ENCODE measurements at places on chromosomes 3 and 15.

DNA sequence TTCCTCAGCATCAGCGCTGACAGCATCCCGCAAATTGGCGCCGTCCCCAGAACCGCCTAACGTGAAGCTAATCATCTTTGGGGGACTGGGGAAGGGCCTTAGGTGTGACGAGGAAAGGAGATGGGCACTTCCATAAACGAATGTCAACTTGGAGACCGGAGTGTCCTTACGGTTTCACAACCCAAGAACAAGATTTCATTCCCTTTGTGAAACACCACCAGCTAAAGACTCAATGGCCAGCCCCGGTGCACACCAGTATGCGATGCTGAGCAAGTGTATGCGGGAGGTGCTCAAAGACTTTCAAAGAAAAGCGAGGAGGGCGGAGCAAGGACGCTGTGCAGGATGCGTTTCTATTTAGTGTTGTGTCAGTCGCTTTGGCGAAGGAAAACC lies 759 bp upstream of the TTBK2 start:
- DNase-seq = peak; percentile 20

GRCh38 chr3:13714251-13714916 lies 165.5 kb downstream of the FBLN2 start:
- no peak for DNase-seq

- peak; percentile 14 for DNase-seq
These were observed 675 bp downstream of the PSMD6 start for GRCh38 chr3:64022451-64023186.

DNA sequence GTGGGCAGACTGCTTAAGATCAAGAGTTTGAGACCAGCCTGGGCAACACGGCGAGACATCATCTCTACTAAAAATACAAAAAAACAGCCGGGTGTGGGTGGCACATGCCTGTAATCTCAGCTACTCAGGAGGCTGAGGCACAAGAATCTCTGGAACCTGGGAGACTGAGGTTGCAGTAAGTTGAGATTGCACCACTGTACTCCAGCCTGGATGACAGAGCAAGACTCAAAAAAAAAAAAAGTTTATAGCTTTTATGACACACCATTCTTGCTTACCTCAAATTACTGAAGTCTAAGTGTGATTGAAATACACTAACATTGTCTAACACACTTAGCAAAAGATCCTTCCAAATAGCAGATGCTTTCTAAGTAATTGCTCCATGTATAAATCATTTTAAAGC lies 207.6 kb downstream of the STAG1 start:
- peak; percentile 14 for DNase-seq

DNA sequence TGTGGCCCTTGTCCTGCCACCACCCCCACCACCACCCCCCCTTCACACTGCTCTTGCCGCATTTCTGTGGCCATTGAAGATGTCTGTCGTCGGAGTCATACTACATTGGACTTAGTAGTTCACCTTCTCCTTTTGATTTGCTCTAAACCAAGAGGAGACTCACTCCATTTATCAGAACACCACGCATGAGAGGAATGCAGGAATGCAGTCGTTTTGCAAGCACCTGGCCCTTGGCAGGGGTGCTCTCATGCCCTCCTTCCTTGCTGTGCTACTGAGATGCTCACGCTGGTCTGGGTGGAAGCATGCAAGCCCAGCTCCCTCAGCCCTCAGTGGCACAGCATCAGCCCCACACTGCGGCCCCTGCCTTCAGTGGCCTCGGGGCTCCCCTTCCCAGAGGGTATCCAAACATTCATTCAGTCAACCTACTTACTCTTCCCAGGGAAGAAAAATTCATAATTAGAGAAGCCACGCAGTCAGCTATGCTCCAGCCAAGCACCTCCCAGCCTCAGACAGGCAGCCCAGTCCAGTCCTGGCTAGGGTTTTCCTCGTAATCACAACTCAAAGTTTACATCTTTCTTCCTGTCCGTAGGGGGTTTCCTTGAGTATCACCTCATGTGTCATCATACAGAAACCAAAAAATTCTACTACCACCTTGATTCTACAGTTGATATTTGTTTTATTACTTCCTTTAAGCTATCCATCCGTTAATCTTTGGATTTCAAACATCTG lies 520.0 kb downstream of the GABRG3 start:
- DNase-seq = no peak

GRCh38 chr15:65377105-65377975 lies 462 bp downstream of the IGDCC3 start:
- DNase-seq = no peak

DNA sequence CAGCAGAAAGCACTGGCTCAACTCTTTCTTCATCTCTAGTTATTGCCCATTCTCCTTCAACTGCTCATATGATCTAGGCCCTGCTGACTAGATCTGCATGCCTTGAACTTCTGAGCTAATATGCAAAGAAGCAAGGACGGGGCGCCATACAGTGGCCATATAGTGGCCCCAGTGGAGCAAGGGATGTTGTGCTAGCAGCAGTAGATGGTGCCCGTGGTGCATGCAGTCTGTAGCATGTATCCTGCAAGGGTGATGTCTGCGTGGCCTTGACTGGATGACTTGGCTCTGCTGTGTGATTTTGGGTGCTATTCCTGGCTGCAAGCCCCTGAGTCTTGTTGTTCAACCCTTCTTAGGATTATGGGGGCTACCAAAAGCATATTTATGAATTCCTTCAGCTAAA lies 12.2 kb upstream of the NMD3 start:
- DNase-seq = no peak

GRCh38 chr3:171654809-171655208 lies 155.5 kb downstream of the PLD1 start:
- peak; percentile 86 for DNase-seq

DNA sequence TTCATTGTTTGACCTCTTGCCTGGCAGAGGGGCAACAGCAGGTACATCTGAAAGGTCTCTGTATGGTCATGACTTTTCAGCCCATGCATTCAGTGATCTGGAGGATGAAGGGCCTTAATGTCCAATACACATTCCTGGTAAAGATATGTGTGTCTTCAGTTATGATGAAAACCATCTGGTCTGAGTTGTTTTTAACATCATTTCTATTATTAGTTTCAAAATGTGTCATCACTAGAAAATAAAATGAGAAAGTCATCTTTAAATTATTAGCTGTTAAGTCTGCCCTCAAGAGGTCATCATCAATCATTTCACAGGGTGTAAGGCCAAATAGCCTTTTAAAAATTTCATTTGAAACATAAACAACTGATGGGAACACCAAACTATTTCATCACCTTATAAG lies 92.1 kb upstream of the PLSCR4 start:
- peak; percentile 59 for DNase-seq

- DNase-seq = no peak
These were observed 287.5 kb upstream of the ROBO1 start for GRCh38 chr3:80055306-80055705.

GRCh38 chr3:134803051-134803505 lies 8.0 kb downstream of the EPHB1 start:
- DNase-seq = no peak

DNA sequence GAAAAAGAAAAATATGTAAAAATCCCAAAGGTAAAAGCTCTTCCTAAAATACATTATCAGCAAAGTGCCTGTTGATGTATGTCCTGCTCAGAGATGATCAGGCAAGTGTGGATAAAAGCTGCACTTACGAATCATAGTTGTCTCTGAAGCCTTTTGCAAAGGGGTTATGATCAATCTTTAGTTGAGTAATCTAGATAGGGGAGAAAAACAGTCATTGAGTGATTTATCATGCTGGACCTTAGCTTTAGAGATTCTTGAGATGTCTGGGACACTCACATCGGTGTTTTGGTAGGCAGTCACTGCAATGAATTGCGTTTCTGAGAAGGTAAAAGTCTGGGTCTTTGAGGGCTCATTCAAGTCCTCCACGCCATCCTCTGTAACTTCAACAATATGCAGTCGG lies 3.7 kb downstream of the EOMES start:
- no peak for DNase-seq

DNA sequence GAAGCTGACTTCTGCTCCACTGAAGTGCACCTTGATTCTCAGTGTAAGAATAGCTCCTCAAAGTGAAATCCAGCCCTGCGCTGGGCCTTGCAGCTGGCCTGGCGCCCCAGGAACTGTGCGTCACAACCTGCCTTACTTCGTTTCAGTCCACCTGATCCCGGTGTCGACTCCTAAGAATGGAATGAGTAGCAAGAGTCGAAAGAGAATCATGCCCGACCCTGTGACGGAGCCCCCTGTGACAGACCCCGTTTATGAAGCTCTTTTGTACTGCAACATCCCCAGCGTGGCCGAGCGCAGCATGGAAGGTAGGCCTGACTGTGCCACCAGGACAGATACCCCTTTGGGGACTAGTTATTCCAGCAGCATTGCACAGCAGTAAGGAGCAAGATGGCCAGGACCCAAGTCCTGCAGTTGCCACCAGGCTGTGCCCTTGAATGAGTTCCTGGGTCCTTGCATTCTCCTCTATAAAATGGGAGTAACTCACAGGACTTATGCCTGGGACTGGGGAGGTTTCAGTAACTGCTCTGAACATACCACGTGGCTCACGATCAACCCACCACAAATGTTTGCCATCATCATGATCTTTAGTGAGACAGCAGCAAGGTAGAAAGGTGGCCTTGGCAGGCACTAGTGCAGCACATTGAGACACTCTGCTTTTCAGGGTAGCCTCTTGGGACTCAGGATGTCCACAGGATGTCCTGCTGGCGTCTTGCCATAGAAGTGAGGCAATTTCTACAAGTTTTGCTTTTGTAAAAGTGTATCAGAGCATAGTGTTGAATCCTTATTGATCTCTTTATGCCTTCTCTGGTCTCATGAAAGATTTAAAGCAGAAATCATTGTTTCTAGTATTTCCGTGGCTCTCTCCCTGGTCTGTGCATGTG lies 46.8 kb downstream of the PXYLP1 start:
- peak; percentile 39 for DNase-seq

DNA sequence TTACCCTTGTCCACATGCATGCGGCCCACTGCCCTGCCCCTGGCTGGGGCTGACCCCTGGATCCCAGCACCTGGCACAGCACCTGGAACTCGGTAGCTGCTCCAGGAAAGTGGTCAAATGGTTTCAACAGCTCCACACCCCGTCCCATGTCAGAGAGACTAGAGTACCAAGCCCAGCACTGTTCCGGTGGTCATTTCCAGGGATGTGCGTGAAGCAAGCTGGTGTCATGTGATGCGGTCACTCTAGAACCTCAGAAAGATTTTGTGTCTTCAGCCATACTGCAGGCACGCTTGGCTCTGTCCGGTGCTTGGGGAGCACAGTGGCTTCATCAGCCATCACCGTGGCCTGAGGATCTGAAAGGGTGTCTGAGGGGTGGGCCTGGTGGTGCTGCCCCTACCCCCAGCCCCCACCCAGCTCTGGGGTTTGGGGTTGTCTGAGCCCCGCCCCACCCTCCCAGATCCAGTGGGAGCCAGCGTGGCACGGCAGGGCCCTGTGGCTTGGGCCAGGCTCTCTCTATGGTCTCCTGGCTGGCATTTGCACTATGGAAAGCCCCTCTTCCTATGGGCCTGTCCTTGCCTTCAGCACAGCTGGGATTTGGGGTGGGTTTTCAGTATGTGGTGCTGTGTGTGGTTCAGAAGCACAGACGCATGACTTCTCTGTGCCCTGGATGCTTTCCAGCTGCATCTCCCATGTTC lies 15.3 kb downstream of the APBA2 start:
- DNase-seq = no peak

DNA sequence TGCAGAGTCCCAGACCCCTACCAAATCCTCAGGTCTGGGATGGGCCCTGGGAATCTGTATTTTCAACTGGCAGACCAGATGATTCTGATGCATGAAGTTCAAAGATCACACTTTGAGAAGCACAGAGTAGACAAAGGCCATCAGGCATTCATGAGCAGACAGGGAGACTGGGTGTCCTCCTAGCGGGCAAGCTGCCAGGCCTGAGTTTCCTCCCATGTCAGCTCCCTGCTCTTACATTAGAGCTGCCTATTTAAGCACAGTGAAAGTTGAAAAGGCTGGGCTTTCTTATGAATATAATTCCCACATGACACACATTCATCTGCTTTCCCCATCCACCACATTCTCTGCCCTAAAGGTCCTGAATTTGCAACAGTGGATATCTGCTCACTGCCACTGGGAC lies 14.0 kb downstream of the CAPN3 start:
- DNase-seq = no peak

GRCh38 chr3:153657046-153657445 lies 464.1 kb upstream of the ARHGEF26 start:
- no peak for DNase-seq

DNA sequence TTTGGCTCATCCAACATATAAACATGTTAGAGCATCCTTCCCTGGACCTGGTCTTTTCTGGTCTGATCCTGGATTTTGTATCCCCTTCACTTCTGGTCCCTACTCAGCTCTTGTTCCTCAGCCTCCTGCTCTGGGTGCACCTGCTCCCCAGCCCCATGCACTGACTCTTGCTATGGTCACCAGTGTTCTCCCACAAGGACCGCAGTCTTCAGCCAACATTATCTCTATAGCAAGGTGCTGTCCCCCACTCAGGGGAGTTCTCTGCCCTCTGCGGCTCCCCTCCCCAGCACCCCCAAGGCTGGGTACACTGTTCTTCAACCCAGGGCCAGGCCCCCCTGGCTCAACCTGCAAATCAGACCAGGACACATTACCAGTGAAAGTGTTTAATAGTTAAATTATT lies 80.2 kb downstream of the SEC22A start:
- DNase-seq = no peak

DNA sequence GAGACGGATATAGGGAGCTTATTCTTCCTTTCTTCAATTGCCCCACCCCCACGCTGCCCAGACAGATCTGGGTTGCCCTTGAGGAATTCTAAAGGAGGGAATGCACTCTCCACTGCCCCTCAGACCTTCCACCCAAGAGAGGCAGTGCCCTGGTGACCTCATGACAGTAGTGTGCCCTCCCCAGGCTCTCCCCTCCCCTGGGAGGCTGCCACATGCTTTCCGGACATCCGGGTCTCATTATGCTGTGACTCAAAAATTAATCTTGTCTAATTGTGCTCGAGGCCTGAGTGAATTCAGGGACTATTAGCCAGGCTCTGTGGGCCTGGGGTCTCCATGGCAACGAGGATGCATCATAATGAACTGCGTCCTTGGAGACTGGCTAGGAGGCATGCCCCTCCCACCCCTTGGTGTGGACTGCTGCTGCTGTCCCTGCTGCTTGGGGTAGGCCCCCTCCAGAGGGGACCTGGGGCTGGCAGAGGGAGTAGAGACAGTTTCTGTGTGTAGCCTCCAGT lies 20.8 kb downstream of the CORO2B start:
- DNase-seq = peak; percentile 77

DNA sequence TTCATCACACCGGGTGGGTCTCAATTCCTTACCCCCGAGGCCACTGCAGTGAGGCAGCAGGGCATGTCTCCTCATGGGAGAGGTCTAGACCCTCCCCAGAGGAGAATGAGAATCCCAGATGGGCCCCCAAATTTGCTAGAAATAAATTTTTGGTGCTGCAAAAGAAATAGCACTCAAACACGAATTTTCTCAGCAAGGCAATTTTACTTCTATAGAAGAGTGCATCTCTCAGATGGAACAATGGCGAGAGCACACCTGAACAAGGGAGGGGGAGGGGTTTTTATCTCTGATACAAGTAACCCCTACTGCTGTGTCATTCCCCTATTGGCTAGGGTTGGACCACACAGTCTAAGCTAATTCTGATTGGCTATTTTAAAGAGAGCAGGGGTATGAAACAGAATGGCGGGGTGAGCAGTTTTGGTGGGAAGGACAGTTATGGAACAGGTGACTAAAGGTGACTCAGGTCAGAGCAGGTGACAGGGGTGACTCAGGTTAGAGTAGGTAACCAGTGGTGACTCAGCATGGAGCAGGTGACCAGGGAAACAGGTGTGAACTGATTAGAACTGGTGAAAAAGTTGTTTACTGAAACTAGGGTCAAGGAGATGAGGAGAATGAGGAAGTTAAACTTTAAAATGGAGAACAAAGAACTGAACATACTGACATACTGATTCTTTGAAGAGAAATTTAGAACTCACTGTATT lies 93.0 kb upstream of the WNT7A start:
- DNase-seq = no peak

All from fibroblast of gingiva (primary cell).